GM23248 (cell line): ENCODE measurements at places on chromosomes 11 and 22. TPM values are rescaled to one million over a fixed set of nuclear protein-coding genes. Genes with fewer than 3 reads are reported as not detected.

DNA sequence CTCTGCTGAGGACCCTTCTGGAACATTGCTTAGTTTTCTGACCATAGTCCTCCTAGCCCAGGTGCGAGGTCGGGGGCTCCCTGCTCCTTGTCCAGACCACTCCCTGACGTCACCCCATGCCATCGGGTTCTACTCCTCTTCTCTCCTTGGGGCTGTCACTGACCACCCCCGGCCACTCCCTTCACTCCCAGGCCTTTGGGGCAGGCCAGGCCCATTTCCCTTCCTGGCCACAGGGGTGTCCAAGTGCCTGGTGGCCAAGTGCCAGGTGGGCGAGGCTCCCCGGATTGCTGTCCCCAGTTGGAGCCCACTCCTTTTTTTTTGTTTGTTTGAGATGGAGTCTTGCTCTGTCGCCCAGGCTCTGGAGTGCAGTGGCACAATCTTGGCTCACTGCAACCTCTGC is 19.5 kb downstream of the MRGPRD start:
- DNase-seq: no peak

LRRN4CL gene
- 2.1 and 2.3 TPM in 2 replicates for polyA plus RNA-seq

DNA sequence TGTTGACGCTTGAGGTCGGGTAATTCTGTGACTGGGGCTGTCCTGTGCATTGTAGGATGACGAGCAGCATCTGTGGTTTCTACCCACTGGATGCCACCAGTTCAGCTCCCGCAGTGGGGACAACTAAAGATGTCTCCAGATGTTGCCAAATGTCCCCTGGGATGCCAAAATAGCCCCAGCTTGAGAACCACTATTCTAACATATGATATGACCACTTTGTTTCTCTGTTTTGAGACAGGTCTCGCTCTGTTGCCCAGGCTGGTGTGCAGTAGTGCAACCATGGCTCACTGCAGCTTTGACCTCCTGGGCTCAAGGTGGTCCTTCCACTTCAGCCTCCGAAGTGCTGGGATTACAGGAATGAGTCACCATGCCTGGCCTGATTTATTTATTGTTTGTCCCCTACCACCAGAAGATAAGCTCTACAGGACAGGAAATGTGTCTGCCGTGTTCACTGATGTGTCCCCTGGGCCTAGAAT is 4.4 kb upstream of the MEN1 start:
- no peak for DNase-seq

RRP8 gene
- 21.3 and 24.4 TPM in 2 replicates for polyA plus RNA-seq

- no peak for DNase-seq
Observed at GRCh38 chr11:41996533-41996932, 537.1 kb upstream of the LRRC4C start.

DNA sequence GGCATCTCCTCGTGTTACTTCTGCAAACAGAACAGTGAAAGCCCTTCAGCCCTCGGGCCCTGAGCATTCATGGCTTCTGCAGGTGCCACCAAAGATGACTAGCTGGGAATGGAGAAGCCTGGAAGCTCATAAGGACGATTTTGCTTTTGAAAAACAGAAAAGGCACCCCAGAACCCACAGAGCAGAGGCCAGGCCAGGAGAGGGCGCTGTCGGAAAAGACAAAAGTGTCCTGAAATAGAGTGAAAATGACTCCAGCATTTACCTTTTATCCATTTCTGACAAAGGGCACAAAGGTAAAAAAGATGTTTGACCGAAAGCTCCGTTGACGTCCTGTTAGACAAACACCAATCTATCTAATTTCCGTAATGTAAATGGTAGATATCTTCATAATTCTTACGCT is 37.6 kb downstream of the ZNF195 start:
- peak; percentile 64 for DNase-seq

FGF19 gene
- polyA plus RNA-seq: not detected in 2 replicates

DNA sequence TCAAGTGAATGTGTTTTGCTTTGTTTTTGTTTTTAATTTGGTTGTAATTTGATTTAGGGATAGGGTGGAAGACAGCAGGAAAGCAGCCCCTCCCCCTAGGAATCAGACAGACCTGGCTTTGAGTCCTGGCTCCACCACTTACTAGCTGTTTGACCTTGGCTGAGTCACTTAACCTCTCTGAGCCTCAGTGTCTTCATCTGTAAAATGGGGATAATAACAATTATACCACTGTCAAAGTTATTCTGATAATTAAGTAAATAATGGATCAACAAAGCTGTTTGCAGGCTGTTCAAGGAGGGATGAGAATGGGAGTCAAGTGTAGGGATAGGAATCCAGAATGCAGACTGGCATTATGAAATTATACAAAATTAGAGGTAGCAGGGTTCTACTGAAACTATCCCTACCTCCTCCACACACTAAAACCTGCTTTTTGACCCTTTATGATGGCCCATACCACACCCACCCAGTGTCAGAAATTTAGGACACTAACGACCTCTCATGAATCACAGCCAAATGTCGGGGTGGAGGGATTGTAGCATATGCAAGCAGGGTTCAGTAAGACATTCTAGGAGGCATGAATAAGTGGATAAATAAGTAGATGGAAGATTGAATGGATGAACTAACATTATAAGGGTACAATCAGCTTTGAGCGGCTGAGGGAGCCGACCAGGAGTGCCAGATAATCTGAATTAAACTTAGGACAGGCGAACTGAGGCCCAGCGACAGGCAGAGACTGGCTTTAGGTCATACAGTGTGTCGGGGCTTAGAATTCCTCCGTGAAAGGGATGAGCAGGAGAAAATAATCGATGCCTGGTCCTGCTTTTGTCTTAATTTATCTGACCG is 974 bp downstream of the ANAPC15 start:
- no peak for DNase-seq
